ENCODE measurements at places on chromosomes 2 and 18. TPM values are rescaled to one million over a fixed set of nuclear protein-coding genes. Genes with fewer than 3 reads are reported as not detected.

GRCh38 chr2:30348825-30349224 lies 98.2 kb upstream of the LCLAT1 start:
- no peaks in the 10 kb centered on the region for H3K27me3 ChIP-seq
- H3K27ac ChIP-seq: peak overlapping the region; percentile 64
- peak; percentile 55 for DNase-seq
- no peak overlapping the region for H3K4me3 ChIP-seq
- peaks cover 16% of the 10 kb centered on the region for H3K4me1 ChIP-seq
- no peaks in the 10 kb centered on the region for H3K36me3 ChIP-seq

Gene NEU4
- total RNA-seq: 0.89 TPM

DNA sequence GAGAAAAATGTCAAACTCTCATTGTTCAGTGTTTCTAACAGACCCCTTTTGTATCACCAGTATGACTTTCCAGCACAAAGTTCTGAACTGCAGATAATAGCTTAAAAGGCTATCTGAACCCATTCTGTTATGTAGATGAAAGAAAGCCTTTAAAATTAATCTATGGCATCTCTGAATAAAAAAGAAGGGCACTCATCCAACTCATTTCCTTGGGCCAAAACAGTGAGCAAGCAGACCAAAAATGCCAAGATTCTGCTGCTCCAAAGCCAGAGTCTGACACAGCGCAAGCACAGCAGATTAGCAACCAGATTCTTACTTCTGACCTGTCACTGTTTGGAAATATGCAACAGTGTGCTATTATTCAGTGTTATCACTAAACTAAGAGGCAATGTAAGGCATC lies 22.6 kb upstream of the ITGA6 start:
- H3K27me3 ChIP-seq: peaks cover 1% of the 10 kb centered on the region
- no peak for DNase-seq
- H3K27ac ChIP-seq: no peak overlapping the region
- H3K4me3 ChIP-seq: no peak overlapping the region

DNA sequence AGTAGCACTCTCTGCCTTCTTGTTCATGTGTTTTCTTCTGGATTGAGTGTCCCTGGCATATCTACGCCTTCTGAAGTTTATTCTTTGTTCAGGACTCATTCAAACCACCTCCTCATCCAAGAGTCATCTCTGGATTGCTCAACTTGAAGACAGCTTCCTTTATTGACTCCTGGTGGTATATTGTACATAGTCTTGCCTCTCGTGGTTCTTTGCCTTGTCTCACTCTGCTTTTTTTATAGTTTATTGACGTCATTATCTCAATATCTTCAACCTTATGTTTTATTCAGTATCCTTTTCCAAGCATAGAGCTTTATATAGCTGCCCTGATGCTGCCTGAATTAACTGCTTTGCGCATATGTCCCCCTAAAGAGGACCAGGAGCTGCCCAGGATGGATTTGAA lies 161.7 kb downstream of the INSIG2 start:
- H3K27me3 ChIP-seq: peaks cover 12% of the 10 kb centered on the region
- no peaks in the 10 kb centered on the region for H3K36me3 ChIP-seq
- no peak overlapping the region for H3K4me3 ChIP-seq

Gene SLC4A3
- 0.05 TPM for total RNA-seq

DNA sequence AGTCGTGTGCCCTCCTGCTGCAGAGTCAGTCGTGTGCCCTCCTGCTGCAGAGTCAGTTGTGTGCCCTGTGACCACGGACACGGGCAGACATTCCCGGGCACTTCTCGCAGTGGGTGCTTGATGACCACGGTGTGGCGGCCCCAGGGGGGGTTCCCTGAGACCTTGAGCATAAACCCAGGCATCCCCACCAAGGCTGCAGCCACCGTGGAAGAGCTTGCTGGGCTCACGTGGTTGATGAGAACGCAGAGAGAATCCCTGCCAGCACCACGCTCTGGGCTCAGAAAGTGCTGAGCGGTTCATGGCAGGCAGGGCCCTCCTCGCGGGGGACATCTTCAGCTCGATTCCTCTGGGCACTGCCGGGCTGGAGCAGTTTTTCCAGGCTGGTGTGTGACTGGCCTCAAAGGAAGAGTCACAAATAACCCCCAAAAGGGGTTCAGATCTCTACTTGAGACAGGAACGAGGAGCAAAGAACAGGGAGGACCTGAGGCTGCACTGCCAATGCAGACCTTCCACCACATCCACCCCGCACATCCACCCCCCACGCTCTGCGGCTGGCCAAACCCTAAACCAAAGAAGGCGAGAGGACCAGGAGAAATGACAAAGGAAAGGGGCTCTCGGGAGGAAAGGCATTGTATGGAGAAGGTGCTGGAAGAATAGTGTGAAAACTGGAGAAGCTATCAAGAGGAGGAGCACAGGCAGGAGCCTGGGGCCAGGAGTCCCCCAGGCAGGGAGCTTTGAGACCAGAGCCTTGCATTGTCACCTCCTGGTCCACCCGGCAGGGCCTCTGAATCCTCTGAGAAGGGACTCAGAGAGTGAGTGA lies 8.4 kb upstream of the PER2 start:
- no peaks in the 10 kb centered on the region for H3K4me1 ChIP-seq
- no peak for DNase-seq
- no peaks in the 10 kb centered on the region for H3K36me3 ChIP-seq

GRCh38 chr2:147222506-147222905 lies 622.3 kb upstream of the ACVR2A start:
- DNase-seq: no peak
- no peaks in the 10 kb centered on the region for H3K36me3 ChIP-seq
- H3K4me3 ChIP-seq: no peak overlapping the region
- H3K27me3 ChIP-seq: no peaks in the 10 kb centered on the region
- H3K4me1 ChIP-seq: peaks cover 5% of the 10 kb centered on the region

Gene GKN2
- not detected for total RNA-seq

DNA sequence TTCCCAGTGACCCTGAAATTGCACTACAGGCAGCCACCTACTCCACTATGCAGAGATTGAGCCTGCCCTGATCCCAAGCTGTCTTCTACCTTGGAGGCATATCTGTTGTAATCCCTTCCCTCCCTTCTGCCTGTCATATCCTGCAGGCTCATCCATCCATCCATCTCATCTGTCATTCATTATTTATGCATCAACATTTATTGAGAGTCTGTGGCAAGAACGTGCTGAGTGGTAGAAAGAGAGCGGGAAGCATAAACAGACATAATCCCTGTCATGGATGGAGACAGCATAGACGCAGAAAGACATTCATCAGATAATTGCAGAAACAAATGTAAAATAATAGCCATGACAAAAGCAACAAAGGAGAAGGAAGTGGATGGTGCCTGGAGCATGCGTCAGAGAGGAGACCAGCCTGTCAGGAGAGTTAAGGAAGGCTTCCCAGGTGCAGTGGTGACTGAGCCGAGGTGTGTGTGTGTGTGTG lies 110.7 kb upstream of the STPG4 start:
- H3K27ac ChIP-seq: no peak overlapping the region
- H3K36me3 ChIP-seq: no peaks in the 10 kb centered on the region
- H3K4me1 ChIP-seq: no peaks in the 10 kb centered on the region
- H3K27me3 ChIP-seq: no peaks in the 10 kb centered on the region
- no peak overlapping the region for H3K4me3 ChIP-seq

- H3K27ac ChIP-seq: no peak overlapping the region
- peaks cover 9% of the 10 kb centered on the region for H3K27me3 ChIP-seq
- peak; percentile 73 for DNase-seq
Measured at GRCh38 chr2:1886405-1886992, 142.2 kb upstream of the PXDN start.

- H3K4me3 ChIP-seq: no peak overlapping the region
- peak overlapping the region; percentile 37 for H3K27ac ChIP-seq
- no peaks in the 10 kb centered on the region for H3K27me3 ChIP-seq
- H3K4me1 ChIP-seq: peaks cover 38% of the 10 kb centered on the region
- no peaks in the 10 kb centered on the region for H3K36me3 ChIP-seq
- no peak for DNase-seq
Measured at GRCh38 chr2:108579623-108580022, 45.4 kb downstream of the LIMS1 start.

Gene C2orf66
- 0.09 TPM for total RNA-seq

DNA sequence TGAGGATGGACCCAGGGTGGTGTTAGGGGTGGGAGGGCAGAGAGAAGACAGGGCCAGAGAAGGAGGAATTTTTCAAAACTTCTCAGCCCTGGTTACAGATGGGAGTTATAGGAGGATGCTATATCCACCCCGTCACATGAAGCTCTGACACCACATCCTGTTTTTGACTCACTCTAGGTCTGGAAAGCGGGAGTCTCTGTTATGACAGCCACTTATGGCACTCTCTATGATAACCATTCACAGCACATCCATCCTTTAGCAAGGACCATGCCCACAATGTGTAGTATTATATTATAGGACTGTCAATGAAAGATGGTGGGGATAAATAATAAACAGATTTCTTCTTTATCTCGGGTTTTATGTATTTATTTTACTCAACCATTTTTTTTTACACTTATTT lies 461.2 kb downstream of the CDH2 start:
- H3K4me1 ChIP-seq: no peaks in the 10 kb centered on the region
- DNase-seq: no peak
- H3K27ac ChIP-seq: no peak overlapping the region

Gene UGT1A4
- total RNA-seq: not detected

GRCh38 chr2:95374921-95375471 lies 27.5 kb upstream of the FAHD2A start:
- no peak for DNase-seq
- no peak overlapping the region for H3K4me3 ChIP-seq
- H3K36me3 ChIP-seq: no peaks in the 10 kb centered on the region

DNA sequence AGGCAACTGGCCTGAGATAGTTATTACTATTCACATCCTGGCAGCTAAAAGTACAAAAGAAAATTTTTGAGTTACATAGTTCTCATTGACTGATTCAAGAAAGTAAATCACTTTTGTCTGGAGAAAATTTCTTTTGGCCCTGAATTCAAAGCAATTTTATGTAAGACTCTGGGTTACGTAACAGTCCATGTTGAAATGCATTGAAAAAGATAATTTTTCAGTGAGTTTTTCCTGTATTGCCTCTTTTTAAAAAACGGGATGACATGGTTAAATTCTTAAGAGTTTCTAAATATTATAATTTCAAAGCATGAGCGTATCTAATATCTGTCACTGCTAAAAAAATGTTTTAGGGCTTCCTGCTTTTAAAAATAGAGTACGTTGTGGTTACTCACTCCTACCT lies 72.7 kb downstream of the ANKRD12 start:
- no peak overlapping the region for H3K4me3 ChIP-seq
- peaks cover 12% of the 10 kb centered on the region for H3K4me1 ChIP-seq
- no peak for DNase-seq
- peaks cover 21% of the 10 kb centered on the region for H3K36me3 ChIP-seq
- no peak overlapping the region for H3K27ac ChIP-seq

GRCh38 chr2:231100990-231101389 lies 23.9 kb downstream of the HTR2B start:
- no peaks in the 10 kb centered on the region for H3K27me3 ChIP-seq
- DNase-seq: no peak
- H3K4me3 ChIP-seq: no peak overlapping the region
- H3K4me1 ChIP-seq: peaks cover 10% of the 10 kb centered on the region
- H3K27ac ChIP-seq: no peak overlapping the region
- H3K36me3 ChIP-seq: peaks cover 57% of the 10 kb centered on the region

- H3K4me1 ChIP-seq: no peaks in the 10 kb centered on the region
- H3K4me3 ChIP-seq: no peak overlapping the region
- DNase-seq: no peak
Measured at GRCh38 chr2:4139316-4139715, 435.9 kb downstream of the DCDC2C start.

DNA sequence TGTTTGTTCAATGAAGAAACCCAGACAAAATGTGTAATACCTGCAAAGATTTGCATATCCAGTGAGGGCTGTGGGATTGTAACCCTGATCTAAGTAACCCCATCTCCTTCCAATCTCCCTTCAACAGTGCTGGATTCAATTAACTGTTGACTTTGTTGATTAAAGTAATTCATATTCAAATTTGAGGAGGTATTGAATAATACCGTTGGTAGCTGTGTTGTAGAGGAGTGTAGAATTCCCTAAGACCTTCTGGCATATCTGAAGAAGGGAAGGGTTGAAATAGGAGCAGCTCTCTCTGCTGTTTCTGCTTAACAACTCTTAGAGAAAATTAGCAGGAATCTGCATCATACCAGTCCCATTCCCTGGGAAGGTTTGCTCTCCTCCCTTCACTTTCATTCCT lies 28.2 kb downstream of the MAIP1 start:
- H3K4me3 ChIP-seq: no peak overlapping the region
- no peak overlapping the region for H3K27ac ChIP-seq
- no peak for DNase-seq
- peaks cover 15% of the 10 kb centered on the region for H3K4me1 ChIP-seq

Measured in activated CD4-positive, alpha-beta T cell treated with anti-CD3 and anti-CD28 coated beads for 36 hours (primary cell).